ENCODE measurements at places on chromosomes 6 and 20.

DNA sequence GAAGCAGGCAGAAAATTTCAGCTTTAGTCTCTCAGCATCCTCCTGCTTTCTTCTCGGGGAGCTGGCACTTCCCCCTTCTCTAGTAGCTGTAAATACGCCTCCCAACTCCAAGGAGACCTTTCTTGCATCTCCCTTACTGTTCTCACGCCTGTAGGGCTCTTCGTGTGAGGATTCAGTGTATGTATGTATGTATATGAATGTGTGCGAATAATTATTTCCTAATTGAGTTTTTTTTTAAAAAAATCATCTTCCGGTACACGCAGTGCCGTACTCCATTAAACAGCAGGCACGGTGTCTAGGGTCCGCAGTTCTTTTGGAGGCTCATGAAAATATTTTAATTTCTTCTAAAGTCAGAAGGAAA, 85.4 kb downstream of the HFE start:
- DNase-seq: peak; percentile 37

GRCh38 chr6:135144673-135145062, 36.4 kb upstream of the MYB start:
- no peak for DNase-seq

DNA sequence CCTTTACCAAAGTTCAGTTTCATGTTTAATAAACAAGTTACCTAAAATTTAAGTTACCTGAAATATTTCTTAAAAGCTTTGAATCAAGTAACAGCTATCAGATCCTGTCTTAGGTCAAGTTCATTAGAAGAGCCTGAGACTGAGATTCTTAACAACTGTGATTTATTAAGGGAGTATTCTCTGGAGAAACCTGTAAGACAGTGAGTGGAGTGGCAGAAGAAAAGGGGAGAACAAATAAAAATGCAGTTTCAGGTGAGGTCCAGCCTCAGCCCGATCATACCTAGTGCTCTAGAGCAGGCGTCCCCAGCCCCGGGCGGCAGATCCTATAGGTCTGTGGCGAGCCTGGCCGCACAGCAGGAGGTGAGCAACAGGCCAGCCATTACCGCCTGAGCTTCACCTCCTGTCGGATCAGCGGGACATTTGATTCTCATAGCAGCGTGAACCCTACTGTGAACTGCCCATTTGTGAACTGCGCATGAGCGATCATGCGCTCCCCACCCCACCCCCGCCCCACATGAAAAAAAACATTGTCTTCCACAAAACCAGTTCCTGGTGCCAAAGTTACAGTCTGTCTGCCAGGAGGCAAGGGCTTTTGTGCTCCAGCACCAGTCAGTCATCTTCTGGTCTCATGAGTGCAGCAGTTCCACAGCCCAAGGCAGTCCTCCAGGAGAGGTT, 59.2 kb upstream of the ADGRB3 start:
- DNase-seq: no peak

DNA sequence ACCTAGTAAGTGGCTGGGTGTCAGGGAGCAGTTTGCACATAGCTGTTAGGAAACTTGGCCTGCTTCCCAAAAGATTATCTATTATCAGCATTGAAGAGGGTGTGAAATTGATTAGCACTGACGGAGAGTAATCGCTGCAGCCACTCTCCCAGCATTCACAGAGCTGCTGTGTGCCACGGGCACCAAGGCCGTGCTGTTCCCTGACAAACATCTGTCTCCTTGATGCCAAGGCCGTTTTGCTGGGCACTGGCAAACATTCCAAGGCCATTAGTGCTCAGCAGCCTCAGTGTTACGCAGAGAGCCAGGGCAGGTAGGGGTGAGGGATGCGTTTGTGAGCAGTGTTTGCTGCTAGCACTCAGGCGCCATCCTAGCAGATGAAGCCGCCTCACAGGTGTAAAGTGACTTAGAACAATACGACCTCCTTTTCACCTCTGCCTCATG, 57.7 kb upstream of the VSTM2L start:
- no peak for DNase-seq

DNA sequence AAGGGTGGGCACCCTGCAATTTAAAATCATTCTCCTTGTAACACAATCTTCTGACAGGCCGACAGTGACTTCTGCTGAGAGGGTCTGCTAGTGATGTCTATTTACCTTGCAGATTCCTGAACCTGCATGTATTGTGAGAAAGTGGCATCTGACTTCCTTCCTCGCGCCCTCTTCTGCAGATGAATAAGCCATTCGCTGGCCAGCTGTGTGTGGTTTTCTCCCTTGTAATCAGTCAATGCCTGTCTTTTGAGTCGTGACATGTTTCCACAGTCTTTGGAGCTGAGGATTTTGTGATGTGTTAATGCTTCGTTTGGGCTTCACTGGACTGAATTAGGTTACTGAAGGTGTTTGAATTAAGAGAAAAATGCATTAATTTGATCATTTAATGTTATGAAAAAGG, 125.3 kb downstream of the GRM1 start:
- DNase-seq: no peak

DNA sequence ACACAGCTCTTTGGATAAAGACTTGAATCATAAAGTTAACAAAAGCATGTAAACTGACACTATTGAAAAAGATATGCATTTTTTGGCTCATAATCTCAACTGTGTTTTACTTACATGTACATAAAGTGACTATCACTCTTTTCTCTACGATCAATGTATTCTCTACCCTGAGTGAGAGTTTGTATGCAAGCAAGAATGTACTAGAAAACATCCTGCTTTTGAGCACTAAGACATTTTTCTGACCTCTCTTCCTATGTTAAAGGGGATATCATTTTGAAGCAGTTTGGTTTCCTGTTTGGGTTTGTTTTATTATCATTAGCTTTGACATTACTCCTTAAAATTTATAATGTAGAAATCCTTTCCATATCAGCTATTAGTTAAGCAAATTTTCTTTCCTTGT, 910.8 kb downstream of the C6orf118 start:
- DNase-seq: no peak

DNA sequence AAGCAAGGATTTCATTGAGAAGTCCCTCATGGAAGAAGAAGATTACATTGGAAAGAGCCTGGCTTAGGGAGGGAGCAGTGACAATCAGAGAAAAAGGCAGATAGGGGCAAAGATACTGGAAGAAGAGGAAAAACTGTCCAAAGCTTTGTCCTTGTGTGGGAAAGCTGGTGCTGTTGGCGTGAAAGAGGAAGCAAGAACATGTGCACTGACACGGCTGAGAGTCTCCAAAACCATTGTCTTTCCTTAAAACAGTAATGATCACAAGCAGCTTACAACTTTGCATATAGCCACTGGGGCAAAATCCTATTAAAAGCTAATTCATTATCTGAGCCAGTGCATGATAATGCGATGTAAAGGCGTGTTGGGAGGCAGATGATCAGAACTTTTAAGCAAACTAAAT, 85.1 kb upstream of the ESR1 start:
- DNase-seq: no peak

- no peak for DNase-seq
These were observed 11.1 kb upstream of the LSM14B start for GRCh38 chr20:62111148-62111547.

- DNase-seq: no peak
These were observed 194.3 kb upstream of the SMLR1 start for GRCh38 chr6:130632897-130633296.

- no peak for DNase-seq
These were observed 21.5 kb upstream of the TPD52L1 start for GRCh38 chr6:125132058-125132457.

GRCh38 chr6:90072935-90073464, 178.7 kb downstream of the GJA10 start:
- DNase-seq: no peak

DNA sequence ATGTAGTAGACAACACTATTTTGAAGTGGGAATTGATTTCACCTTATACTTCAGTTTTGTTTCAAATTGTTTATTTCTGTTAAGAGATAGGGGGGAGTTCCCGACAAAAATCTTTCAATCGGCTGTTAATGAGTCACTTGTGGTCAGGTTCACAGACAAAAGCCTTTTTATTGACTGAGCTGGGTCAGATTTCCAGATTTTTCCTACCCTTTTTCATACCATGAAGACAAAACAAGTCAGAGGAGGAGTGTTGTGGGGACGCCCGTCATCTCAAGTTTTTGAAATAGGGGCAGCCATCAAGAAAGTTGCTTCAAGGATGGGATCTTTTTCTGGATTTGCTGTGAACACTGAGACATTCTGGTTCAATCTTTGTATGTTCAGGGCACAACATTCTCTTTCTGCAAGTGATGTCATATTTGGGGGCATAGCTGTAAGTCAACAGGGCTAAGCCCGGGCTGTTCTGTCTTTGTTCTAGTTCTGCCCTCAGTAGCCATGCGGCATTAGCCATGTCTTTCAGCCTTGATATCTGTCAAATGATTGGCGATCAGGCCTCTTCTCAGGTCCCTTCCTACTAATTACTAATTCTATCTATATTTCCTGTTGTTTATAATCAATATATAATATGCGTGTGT, 496.0 kb upstream of the MARCKS start:
- no peak for DNase-seq

DNA sequence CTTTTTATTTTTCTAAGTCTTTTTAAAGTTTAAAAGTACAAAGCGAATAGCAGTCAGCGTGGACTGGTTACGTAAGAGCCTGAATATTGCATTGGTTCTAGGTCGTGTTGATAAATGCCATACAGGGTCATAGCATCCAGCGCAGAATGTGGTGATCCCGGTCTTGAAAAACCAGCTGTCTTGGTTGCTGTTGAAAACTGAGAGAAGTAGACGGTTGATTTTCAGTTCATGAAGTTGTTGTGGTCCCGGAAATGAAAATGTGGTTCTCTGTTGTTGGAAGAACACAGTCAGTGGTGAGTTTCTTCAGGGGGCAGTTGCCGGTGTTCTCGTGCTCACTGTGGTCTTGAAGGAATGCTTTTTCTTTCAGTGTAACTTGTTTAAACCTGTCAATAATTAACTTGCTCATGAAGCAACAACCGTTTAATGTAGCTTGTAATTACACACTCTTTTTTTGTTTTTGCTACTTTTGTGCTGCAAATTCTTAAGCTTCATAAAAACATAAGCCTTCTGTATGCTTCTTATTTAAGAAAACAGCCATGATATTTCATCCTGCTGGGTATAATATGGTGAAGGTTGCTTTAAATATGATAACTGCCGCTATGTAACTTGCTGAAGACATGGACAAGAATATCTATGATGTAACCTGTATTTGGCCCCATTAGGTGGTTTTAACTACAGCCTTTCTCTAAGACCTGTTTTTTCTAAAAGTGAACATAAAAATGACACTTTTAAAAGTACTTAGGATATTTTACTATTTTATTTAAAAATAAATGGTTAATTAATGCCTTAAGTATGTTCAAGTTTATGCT, 64.8 kb upstream of the KIF25 start:
- DNase-seq: no peak

DNA sequence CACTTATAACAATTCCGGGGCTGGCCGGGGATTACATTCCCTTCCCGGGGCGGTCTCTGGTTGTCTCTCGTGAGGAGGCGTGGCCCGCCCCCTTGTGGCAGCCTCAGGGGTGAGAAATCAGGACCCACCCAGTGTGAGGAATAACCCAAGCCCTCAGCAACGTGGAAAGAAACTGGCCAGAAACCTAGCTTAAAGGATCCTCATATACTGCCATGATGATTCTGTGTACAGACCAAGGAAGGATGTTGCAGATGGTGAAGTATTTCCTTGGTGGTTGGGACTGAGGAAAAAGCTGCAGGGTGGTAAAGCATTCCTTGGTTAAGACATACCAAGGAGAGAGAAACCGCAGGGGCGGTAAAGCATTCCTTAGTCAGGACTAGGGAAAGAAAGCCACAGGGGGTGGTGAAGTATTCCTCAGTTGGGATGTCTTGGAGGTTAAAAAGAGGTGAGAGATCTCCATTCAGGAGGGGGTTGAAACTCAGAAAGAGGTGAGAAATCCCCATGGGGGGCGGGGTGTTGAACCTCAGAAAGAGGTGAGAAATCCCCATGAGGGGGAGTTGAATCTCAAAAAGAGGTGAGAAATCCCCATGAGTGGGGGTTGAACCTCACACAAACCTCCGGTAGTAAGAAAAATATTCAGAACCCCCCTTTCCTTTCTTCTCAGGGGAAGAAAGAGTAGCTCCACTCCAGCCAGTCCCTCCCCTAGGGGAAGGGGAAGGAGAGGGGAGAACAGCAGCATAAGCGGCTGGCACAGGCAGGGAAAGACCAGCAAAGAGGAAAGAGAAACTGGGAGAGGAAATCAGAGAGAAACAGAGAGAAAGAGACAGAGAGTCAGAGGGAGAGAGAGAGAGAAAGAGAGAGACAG, 238.1 kb downstream of the RNGTT start:
- peak; percentile 72 for DNase-seq

DNA sequence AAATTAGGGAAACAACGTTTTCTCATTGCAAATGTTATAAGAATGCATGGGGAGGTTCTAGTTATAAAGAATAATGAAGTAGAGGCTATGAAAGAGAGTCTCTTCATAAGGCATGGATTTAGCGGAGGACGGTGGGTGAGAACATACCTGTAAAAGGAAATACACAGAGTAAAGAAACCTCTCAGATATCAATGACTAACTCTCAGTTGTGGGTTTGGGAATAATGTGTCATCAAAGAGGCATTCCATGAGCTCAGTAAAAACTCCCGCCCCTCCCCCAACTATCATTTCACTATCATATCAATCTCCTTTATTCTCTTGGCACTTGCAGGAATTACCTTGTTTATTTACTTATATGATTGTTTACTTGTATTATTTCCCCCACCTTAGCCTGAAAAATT, 695.4 kb downstream of the PTPRT start:
- DNase-seq: no peak
